ENCODE measurements at places on chromosomes 5 and 9.

- DNase-seq = no peak
These were observed 58.8 kb downstream of the C9orf153 start for GRCh38 chr9:86200599-86201162.

GRCh38 chr9:28287455-28287854, 714.2 kb upstream of the C9orf72 start:
- no peak for DNase-seq

GRCh38 chr5:59560553-59560952, 333.0 kb downstream of the PDE4D start:
- no peak for DNase-seq

DNA sequence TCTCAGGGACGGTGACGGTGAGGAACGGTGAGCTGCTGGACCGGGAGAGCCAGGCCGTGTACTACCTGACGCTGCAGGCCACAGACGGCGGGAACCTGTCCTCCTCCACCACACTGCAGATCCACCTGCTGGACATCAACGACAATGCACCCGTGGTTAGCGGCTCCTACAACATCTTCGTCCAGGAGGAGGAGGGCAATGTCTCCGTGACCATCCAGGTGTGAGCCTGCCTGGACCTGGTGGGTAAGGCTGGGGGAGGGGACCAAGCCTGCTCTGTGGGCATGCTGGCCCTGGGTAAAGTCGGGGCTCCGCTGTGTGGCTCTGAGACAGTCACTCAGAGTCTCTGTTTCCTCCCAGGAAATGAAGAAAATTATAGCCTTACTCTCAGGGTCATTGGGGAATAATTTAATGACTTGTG, 29.3 kb downstream of the CDHR2 start:
- peak; percentile 84 for DNase-seq

DNA sequence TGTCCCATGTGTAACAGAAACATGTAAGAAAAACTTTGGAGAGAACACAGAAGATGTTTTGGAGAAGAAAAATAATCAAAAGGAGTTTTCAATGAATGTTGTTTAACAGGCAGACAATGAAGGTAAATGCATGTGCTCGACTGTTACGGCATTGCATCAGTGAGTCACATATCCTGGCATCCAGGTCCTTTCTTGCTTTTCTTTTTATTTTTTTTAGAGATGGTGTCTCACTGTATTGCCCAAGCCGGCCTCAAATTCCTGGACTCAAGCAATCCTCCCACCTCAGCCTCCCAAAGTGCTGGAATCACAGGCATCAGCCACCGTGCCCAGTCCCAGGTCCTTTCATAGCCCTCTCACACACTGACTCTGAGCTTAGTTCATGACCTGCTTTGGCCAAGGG, 181.8 kb downstream of the DTWD2 start:
- DNase-seq = no peak

DNA sequence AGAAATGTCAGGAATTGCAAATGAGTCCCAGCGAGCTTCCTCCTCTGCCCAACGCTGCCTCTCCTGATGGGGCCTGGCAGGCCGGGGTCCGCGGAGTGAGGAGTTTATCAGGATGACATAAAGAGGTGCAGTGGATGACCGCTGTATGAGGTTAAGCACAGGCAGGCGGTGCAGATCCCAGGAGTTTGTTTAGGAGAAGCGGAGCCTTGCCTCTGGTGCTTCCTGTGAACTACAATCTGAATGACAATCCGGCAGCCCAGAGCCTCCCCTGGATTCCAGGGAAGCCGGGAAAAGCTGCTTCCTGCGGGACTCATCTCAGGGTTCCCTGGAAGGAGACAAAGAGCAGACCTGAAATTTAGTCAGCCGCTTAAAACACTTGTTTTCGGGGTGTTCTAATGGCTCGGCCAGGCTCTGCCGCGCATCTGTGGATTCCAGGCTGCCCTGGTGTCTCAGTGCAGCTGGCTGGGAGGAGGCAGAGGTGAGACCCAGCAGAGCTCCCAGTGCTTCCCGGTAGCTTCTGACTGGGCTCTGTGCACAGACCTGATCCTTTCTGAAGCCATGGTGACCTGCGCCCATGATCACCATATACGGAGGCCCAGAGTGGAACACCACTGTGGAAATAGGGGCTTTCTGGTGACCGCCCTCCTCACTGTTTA, 69.8 kb upstream of the IRX4 start:
- no peak for DNase-seq

- DNase-seq = no peak
These were observed 179.5 kb upstream of the PPP1R2B start for GRCh38 chr5:156670615-156671014.

DNA sequence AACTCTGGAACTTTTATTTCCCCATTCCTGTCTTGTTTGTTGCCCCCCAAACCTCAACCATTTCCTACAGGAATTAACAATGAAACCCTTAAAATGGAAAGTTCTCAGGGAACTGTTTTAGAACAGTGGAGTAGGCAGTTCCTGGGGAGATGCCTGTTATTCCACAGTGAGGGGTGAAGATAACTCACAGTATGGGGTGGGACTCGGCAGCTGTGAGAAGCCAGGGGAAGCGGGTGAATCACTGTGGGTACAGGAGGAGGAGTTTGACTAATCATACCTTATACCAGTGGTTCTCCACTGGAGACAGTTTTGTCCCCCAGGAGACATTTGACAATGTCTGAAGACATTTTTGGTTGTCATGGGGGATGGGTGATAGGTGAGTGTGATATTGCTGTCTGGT, 36.9 kb upstream of the GLRA1 start:
- no peak for DNase-seq

DNA sequence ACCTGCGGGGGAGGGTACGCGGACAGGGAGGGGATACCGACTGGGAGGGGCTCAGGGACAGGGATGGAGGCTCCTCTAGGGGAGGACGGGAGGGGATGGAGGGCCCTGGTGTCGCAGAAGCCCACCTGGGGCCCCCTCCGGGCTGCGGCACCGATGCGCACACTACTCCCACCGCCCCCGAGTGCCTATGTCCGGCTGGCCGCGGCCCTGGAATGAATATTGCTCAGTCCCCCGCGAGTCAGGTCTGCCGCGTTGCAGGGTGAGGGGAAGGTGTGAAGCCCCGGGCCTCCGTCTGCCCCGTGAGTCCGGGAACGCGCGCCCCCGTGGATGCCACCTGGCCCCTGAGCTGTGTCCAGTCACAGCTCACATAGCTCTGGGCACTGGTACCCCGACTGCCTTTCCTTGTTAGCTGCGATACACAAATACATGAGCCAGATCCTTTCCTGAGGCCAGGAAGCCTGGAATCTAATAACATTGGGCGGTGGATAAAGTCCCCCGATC, 44.5 kb upstream of the PRSS3 start:
- DNase-seq = no peak

GRCh38 chr5:17314907-17315471, 97.6 kb downstream of the BASP1 start:
- no peak for DNase-seq

- no peak for DNase-seq
These were observed 3.0 kb downstream of the ZSWIM6 start for GRCh38 chr5:61334868-61335615.

GRCh38 chr9:124537926-124538325, 30.7 kb upstream of the NR5A1 start:
- no peak for DNase-seq

DNA sequence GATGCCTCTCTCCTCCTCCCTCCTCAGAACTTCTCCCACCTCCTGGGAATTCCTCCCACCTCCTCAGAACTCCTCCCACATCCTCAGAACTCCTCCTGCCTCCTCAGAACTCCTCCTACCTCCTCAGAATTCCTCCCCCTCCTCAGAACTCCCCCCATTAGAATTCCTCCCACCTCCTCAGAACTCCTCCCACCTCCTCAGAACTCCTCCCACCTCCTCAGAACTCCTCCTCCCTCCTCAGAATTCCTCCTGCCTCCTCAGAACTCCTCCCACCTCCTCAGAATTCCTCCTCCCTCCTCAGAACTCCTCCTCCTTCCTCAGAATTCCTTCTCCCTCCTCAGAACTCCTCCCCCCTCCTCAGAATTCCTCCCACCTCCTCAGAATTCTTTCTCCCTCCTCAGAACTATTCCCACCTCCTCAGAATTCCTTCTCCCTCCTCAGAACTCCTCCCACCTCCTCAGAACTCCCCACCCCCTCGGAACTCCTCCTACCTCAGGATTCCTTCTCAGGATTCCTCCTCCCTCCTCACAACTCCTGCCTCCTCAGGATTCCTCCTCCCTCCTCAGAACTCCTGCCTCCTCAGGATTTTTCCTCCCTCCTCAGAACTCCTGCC, 23.9 kb downstream of the SLC46A2 start:
- DNase-seq = no peak

DNA sequence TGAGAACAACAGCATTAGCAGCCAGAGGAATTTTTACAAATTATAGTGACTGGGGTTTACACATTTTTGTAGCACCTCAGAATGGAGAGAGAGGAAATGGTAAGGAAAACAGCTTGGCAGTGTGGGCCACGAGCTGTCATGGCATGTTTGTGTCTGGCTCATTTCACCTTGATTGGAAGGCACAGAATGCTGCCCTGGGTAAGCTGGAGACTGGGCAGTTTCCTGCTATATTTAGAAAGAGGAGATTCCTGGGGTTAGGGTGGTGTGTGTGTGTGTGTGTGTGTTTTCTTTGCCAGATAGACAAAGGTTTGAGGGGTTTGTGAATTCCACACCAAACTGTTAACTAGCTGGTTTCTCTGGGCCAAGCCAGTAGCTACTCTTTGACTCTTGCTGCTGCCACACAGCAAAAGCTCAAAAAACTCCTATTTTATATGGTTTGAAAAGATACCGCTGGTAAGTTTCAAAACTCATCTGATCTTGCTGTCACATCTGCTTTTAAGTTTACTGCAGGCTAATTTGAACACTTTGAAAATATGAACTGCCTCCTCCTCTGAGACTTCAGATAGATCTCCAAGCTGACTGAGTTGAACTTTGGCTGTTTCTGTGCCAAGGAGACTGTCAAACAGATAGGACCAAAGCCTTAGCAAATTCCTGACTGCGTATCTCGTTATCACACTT, 9.1 kb downstream of the ARHGAP26 start:
- no peak for DNase-seq

- no peak for DNase-seq
These were observed 23.4 kb downstream of the RHOBTB3 start for GRCh38 chr5:95754545-95754944.

DNA sequence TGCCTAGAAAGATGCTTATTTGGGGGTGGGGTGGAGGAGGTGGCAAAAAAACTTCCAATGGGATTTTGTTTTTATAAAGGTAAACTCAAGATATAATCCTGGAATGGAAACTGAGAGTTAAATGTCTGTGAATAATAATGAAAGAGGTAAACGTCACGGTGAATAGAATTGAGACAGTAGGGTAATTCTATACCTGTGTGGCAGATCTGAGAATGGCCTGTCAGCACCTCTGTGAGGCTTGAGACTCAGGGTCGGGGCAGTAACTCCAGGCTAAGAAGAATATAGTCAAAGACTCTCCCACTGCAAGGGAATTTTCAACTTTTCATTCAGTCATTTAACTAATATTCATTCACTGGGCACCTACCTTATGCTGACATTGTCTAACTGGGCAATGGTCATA, 581.2 kb upstream of the ZNF608 start:
- no peak for DNase-seq

All from breast epithelium (tissue), 4 donors.